ENCODE measurements at places on chromosomes 1 and 21. TPM values are rescaled to one million over a fixed set of nuclear protein-coding genes. Genes with fewer than 3 reads are reported as not detected.
A peak's percentile ranks its signal among the peaks of the same experiment; 100 is the strongest.

Gene FMO5
- total RNA-seq: 1.9 TPM

Gene IL22RA1
- total RNA-seq: not detected

Gene FAM177B
- 0.50 TPM for total RNA-seq

Gene HSPB7
- total RNA-seq: not detected

Gene SYT14
- not detected for total RNA-seq

Gene C4BPB
- not detected for total RNA-seq

GRCh38 chr1:76137746-76138145 lies 63.2 kb downstream of the ST6GALNAC3 start:
- peaks cover 4% of the 10 kb centered on the region for H3K27me3 ChIP-seq
- no peak overlapping the region for H3K4me3 ChIP-seq
- H3K27ac ChIP-seq: no peak overlapping the region
- H3K4me1 ChIP-seq: peaks cover 4% of the 10 kb centered on the region
- no peaks in the 10 kb centered on the region for H3K36me3 ChIP-seq

GRCh38 chr1:153776352-153776751 lies 1.1 kb downstream of the SLC27A3 start:
- peak overlapping the region; percentile 43 for H3K27ac ChIP-seq
- DNase-seq: no peak
- peaks cover 17% of the 10 kb centered on the region for H3K4me1 ChIP-seq
- no peaks in the 10 kb centered on the region for H3K27me3 ChIP-seq

- H3K27ac ChIP-seq: peak overlapping the region; percentile 39
- no peaks in the 10 kb centered on the region for H3K27me3 ChIP-seq
- DNase-seq: no peak
- peaks cover 28% of the 10 kb centered on the region for H3K4me1 ChIP-seq
These were observed 66.4 kb downstream of the LRRC8D start for GRCh38 chr1:89887270-89887669.

GRCh38 chr1:66624412-66625060 lies 90.6 kb downstream of the SGIP1 start:
- H3K27me3 ChIP-seq: peaks cover 27% of the 10 kb centered on the region
- no peaks in the 10 kb centered on the region for H3K36me3 ChIP-seq

- peaks cover 22% of the 10 kb centered on the region for H3K27me3 ChIP-seq
- H3K27ac ChIP-seq: no peak overlapping the region
- peak overlapping the region; percentile 78 for H3K4me3 ChIP-seq
- no peak for DNase-seq
- peaks cover 10% of the 10 kb centered on the region for H3K4me1 ChIP-seq
- no peaks in the 10 kb centered on the region for H3K36me3 ChIP-seq
These were observed 4.6 kb upstream of the CLCA2 start for GRCh38 chr1:86419277-86419903.

- H3K27ac ChIP-seq: no peak overlapping the region
- DNase-seq: no peak
- H3K4me1 ChIP-seq: peaks cover 2% of the 10 kb centered on the region
- peaks cover 9% of the 10 kb centered on the region for H3K27me3 ChIP-seq
- H3K36me3 ChIP-seq: no peaks in the 10 kb centered on the region
- no peak overlapping the region for H3K4me3 ChIP-seq
These were observed 24.1 kb upstream of the CCDC27 start for GRCh38 chr1:3727825-3728776.

DNA sequence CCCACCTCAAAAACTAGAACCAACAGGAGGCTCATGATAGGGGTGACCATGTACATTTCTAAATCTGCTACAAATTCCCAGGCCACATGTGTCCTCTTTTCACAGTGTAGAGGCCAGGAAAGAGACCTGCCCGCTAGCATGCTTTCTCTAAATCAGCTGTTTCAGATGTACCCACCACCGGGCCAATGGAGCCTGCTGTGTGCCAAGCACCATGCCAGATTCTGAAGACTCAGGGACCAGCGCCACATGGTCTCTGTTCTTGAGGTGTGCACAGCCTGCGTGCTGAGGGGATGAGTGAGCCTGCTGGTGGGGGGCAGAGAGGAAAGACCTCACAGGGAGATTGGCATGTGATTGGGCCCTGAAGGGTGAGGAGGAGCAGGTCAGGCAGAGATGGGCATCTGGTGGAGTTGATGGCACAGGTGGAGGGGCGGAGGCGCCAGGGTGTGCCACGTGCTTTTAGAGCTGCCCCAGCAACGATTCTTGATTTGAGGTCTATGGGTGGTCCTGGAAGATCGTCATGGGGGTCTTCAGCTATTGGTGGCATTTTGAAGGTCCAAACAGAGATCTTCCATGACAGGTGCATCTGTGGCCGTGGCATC lies 485.1 kb upstream of the VAMP3 start:
- no peak for DNase-seq
- peaks cover 4% of the 10 kb centered on the region for H3K36me3 ChIP-seq
- no peak overlapping the region for H3K4me3 ChIP-seq
- no peak overlapping the region for H3K27ac ChIP-seq

GRCh38 chr21:26756491-26757159 lies 88.6 kb downstream of the ADAMTS1 start:
- peaks cover 13% of the 10 kb centered on the region for H3K27me3 ChIP-seq
- H3K27ac ChIP-seq: no peak overlapping the region
- DNase-seq: no peak

DNA sequence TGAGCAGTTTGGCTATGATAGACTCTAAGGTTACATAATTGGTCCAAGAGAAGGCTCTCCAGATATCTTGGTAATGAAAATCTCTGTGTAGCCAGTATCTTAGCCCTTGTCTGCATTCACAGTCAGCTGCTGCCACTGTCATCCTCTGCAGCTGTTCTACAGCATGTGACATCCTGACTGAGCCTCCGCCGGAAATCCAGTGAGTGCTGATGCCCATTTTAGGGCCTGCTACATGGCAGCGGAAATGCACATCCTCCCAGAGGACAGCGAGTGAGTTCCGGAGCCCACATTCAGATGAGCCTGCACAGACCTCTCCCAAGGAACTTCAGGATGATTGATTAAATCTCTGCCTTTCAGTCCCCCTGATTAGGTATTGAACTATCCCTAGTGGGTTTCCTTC lies 237.1 kb downstream of the HHIPL2 start:
- no peak overlapping the region for H3K27ac ChIP-seq
- no peak for DNase-seq
- H3K36me3 ChIP-seq: no peaks in the 10 kb centered on the region
- H3K4me1 ChIP-seq: peaks cover 10% of the 10 kb centered on the region
- H3K4me3 ChIP-seq: no peak overlapping the region

- H3K4me3 ChIP-seq: no peak overlapping the region
- no peaks in the 10 kb centered on the region for H3K27me3 ChIP-seq
- peak overlapping the region; percentile 57 for H3K27ac ChIP-seq
- H3K4me1 ChIP-seq: peaks cover 6% of the 10 kb centered on the region
- peaks cover 14% of the 10 kb centered on the region for H3K36me3 ChIP-seq
- DNase-seq: no peak
These were observed 37.9 kb upstream of the EDEM3 start for GRCh38 chr1:184792450-184792969.

GRCh38 chr1:57819893-57820292 lies 396.0 kb upstream of the DAB1 start:
- H3K36me3 ChIP-seq: no peaks in the 10 kb centered on the region
- no peak for DNase-seq
- H3K4me1 ChIP-seq: no peaks in the 10 kb centered on the region
- no peak overlapping the region for H3K27ac ChIP-seq

DNA sequence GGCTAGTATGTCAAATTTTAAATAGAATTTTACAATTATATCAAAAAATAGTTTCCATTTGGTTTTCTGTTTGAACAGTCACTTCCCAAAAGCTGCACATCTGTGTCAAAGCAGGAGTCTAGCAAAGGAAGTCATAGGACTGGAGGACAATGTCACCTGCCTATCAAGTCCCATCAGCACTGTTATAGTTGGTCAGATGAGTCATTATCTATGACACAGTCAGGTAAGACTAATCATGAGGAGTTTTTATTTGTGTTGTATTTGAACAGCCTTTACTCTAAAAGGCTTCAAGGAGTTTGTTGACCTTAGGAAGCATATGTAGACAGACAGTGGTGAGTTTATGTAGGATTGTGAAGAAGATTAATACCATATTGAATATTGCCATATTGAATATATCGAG lies 74.2 kb upstream of the QSOX1 start:
- no peaks in the 10 kb centered on the region for H3K27me3 ChIP-seq
- H3K4me3 ChIP-seq: no peak overlapping the region
- no peak overlapping the region for H3K27ac ChIP-seq

All from T-helper 17 cell (primary cell).